ENCODE measurements at places on chromosomes 2 and 18.

DNA sequence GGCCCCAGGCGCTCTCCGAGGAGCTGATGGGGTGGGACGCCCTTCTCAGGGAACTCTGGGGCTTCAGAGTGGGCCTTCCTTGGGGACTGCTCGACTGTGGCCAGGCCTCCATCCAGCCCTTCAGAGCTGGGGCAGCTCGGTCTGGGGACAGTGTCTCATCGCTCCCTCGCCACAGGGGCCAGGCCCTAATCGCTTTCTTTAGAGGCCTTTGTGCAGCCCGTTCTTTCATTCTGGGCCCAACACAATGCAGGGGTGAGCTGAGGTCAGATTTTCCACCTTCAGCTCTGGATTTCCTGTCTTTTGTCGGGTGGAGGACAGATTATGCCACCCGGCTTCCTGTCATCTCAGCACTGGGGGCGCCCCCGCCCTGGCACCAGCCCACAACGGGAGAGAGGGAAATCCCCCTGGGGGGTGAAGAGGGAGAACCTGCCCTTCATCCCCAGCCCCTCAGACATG is 25.2 kb downstream of the MYCN start:
- no peak for DNase-seq

DNA sequence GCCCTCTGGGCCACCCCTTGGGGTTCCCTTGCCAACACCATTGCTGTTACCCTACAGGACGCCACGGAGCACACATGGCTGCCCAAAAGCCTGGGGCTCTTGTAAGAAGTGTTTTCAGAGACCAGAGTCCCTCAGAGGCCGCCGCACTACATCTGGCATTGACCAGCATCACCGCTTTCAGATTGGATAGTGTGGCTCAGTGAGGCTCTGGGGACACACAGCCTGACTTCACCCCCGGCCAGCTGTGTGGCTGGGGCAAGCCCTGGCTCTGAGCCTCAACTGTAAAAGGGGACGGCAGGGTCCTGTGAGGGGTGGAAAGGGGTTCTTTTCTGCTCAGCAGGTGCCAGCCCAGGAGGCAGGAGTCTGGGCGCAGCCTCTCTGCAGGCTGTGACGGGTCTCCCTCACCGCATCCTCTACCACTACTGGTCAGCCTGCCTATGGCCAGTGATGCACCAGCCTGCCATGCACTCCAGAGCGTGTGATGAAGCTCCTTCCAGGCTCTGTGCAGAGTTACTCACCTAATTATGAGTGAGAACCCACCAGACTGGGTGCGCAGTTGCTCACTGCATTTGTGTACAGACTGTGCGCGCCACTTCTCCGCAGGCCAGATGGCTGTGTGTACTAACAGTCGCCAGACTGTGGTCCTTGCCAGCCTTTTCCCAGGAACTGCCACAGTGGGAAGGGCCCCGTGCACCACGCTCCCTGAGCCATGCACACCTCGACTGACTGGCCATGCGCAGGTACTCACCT is 10.7 kb upstream of the OTOF start:
- no peak for DNase-seq

GRCh38 chr2:140929849-140930248 is 1201.0 kb downstream of the LRP1B start:
- no peak for DNase-seq

- DNase-seq, result no peak
Observed at GRCh38 chr18:34978533-34978893, 62.7 kb upstream of the MAPRE2 start.

- DNase-seq, result no peak
Observed at GRCh38 chr2:60821133-60821469, 60.3 kb upstream of the REL start.

GRCh38 chr2:106201661-106202060 is 7.6 kb upstream of the UXS1 start:
- no peak for DNase-seq

- DNase-seq, result peak; percentile 39
Observed at GRCh38 chr2:233385489-233386044, 31.3 kb downstream of the DGKD start.

- DNase-seq, result no peak
Observed at GRCh38 chr2:20696366-20696765, 29.4 kb downstream of the GDF7 start.

All from GM19239 (cell line).